ENCODE measurements at places on chromosomes 11 and 22.

GRCh38 chr22:27317971-27318428 lies 483.6 kb downstream of the MN1 start:
- DNase-seq = peak; percentile 72

DNA sequence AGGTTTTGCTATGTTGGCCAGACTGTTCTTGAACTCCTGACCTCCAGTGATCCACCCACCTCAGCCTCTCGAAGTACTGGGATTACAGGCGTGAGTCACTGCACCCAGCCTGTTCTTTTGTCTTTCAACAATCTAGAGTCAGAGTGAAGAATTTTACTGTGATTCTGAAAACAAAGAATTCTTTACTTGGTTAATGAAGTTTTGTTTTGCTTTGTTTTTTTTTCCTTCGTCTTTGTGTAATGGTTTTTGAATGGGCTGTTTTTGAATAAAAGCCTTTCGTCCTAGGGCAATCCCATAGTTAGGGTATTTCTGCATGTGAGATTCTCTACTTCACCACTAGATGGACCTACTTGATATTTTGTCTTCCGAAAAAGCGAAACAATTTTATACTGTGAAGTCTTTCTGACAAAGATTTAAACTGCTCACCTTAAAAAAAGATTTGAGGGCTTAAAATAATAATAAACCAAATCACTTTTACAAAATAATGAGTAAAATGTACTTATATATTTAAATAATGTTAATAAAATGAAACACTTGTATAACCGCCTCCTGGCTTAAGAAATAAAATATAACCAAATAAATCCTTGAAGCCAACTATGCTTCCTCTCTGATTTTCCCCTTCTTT lies 43.4 kb upstream of the SC5D start:
- DNase-seq = peak; percentile 61

DNA sequence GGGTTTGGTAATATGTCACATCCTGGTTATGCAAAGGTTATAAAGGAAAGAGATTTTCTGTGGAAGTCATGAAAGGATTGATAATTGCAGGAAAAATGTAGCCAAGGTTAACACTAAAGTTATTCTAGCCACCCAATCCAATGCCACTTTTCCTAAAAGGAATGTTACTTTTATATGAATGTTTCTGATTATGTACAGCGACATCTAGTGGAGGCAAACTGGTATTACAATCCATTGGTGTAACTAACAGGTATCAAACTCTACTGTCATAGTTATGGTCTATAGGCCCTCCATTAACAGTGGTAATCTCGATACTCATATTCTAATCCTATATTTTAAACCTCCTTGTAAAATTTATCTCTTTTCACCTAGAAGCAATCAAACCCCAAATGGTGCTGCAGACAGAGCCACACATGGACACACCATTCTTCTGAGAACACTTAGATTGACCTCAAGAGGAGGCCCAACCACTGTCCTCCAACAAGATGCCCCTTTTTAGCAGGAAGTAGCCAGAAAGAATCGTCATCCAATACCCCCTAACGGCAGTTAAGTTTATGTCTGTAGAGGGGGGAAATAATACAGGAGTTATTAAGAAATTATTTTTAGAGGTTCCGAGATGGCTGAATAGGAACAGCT lies 74.9 kb upstream of the RAG2 start:
- peak; percentile 57 for DNase-seq

GRCh38 chr22:30386608-30386959 lies 627 bp downstream of the RNF215 start:
- no peak for DNase-seq

DNA sequence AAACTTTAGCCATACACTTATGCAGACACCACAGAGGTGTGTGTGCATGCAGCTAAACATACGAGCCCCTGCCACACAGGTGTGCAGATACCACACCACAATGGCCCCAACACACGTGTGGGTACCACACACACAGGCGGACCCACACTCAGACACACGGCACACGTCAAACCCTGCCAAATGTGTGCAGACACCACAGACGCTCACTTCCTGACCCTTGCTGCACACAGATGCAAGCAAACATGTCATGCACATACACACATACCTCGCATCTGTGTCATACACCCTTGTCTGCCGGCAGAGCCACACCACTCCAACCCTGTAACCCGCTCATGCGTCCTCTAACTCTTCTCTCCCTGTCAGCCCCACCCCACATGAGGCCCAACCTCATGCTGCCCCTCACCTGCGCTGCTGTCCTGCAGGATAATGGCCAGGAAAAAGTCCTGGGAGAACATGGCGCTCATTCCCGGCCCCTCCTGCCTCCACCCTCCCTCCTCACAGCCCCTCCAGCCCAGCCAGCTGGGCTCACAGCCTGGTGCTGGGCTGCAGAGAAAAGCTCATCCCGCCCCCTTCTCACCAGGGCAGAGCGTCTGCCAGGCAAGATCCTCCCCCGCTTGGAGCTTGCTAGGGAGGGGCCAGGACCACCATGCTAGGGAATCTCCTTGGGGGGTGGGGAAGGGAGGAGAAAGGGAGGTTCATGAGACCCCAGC lies 14.2 kb downstream of the SMPD1 start:
- peak; percentile 31 for DNase-seq

DNA sequence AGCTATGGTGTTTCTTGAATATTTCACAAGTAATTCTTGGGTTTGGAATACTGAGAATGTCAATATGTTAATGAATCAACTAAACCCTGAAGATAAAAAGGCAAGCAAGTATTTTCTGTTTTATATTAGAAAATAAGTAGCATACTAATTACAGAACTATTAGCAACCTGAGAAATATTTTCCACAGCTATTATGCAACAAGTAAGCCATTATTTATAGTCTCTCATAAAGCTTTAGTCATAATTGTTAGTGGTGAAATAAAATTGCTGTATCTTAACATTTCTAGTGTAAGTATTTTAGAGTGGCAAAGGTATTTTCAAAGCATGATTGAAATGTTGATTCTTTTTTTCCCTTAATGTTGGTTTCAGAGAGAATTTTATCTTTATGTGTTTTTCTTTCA lies 53.3 kb downstream of the FAR1 start:
- DNase-seq = peak; percentile 15

DNA sequence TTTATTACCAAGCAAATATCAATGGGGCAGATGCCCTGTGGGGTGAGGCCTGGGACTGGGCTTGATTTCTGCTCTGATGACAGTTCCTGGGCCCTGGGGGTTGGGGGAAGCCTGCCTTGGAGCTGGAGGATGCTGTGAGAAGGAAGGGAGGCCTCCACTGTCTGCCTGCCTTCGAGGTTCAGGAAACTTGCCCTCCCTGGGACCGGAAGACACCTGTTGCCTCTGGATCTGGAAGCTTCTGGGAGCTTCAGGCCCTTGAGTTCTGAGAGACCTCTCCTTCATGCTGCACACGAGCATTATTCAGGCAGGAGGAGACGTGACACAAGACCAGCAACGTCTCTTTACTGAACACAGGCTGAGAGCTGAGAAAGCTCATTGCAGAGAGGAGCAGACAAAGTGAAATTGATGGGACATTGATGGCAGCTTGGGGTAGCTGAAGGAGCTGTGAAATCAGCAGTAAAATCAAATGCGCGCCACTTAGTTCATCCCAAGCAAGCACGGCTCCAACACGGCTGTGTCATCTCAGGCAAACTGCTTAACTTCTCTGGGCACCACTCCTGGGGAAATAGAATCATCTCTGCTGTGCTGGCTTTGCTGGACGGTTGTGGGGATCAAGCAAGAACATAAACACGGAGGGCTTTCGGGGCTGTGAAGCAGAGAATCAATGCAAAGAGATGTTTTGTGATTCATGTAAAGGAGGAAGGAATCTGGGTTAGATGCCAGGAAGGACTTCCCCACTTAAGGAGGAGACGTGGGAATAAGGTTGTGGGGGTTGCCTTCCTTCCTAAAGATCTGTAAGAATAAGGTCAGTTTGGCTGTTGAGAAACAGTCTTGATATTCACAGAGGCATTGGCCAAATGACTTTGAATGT lies 64.5 kb downstream of the TP53I11 start:
- no peak for DNase-seq

DNA sequence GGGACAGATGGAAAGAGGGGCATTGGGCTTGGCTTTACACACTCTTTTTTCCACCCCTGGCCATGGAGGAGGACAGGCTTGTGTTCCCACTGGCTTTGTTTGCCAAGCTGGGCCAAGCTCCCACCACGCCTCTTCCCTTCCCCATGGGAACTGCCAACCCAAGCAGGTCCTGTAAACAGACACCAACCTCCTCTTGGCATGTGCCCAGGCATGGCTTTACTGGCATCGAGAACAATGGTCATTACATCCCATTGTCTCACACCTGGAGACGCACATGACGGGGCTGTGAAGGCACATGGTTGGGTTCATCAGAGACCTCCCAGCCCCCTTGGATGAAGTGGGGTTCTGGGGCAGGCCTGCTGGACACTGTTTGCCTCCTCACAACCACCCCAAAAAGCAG lies 11.7 kb downstream of the SEC14L3 start:
- no peak for DNase-seq

DNA sequence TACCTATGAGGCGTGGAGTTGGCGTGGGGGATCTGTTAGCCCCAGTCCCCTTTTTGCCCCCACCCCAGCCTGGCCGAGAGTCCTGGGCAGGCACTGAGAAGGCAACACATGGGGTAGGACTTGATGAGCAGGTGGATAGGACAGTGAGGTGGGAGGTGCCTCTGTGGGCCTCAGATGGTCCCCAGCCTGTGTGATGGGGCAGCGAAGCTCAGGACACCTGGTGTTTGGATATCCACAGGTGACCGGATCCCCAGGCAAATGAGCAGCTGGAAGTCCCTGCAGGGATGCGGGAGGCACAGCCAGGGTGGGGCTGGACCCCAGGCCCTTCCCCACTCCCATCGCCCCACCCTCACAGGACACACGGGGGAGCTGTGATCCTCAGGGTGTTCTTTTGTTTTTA lies 9.7 kb downstream of the FBLN1 start:
- no peak for DNase-seq

DNA sequence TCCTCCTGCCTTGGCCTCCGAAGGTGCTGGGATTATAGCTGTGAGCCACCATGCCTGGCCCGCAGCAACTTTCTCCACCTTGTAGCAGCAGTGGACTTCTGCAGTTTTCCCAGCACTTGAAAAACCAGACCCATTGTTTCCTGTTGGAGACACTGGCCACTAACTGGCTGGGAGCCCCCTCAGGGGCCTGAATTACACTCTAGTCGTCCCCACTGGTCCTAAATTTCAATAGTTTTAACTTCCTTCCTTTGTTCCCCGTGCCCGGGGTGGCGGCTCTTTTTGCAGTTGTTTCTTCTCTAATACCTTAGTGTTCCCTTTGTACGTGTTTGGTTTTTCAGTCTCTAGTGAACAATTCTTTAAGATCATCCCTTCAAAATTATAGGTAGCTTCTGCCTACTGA lies 2.6 kb upstream of the MRGPRE start:
- no peak for DNase-seq

DNA sequence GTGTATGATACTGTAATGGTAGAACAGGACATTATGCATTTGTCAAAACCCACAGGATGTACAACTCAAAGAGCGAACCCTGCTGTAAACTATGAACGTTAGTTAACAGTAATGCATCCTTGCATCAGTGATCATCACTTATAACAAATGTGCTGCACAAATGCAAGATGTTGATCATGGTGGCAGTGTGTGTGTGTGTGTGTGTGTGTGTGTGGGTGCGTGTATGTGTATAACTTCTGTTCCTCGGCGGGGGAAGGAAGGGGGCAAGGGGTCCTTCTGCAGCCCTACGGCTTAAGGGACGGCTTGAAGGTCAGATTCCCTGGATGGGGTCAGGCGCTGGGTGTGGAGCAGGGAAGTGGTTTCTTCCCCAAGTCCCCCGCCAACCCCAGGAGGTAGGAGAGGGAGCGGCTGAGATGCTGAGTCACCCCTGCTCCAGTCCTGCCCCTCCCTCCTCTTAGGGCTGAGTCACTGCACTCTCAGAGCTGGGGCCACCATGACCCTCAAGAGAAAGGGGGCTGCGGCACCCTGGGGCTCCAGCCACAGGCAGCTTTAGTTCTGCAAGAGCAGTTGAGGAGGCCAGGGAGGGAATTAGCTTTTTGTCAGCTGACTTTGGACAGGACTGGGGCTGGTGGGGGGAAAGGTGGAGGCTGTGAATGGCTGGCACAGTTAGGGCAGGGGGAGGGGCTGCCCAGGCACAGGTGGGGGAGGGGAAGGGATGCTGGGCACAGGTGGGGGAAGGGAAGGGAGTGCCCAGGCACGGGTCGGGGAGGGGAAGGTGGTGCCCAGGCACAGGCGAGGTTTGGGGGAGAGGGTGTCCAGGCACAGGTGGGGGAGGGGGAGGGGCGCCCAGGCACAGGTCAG lies 8.8 kb upstream of the CTSD start:
- peak; percentile 97 for DNase-seq

- DNase-seq = no peak
Observed at GRCh38 chr11:27916541-27917100, 191.3 kb downstream of the KIF18A start.

GRCh38 chr22:21042978-21043859 lies 2.5 kb upstream of the LRRC74B start:
- DNase-seq = peak; percentile 16

GRCh38 chr22:47292546-47293320 lies 530.3 kb downstream of the TBC1D22A start:
- no peak for DNase-seq

- DNase-seq = no peak
Observed at GRCh38 chr11:84720706-84721402, 906.3 kb downstream of the DLG2 start.

- peak; percentile 76 for DNase-seq
Observed at GRCh38 chr11:6703247-6704063, 20.3 kb upstream of the MRPL17 start.
